ENCODE measurements at places on chromosomes 7 and 10. TPM values are rescaled to one million over a fixed set of nuclear protein-coding genes. Genes with fewer than 3 reads are reported as not detected.
A peak's percentile ranks its signal among the peaks of the same experiment; 100 is the strongest.

DNA sequence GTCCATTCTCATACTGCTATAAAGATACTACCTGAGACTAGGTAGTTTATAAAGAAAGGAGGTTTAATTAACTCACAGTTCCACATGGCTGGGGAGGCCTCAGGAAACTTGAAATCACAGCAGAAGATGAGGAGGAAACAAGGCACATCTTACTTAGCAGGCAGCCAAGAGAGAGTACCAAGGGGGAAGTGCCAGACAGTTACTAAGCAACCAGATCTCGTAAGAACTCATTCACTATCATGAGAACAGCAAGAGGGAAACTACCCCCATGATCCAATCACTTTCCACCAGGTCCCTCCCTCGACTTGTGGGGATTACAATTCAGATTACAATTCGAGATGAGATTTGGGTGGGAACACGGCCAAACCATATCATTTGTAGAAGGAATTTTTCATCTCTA lies 36.3 kb downstream of the NHLRC2 start:
- no peak for DNase-seq

- DNase-seq: no peak
Observed at GRCh38 chr7:66880053-66880452, 41.0 kb upstream of the TMEM248 start.

GRCh38 chr7:136509466-136509865 lies 359.0 kb upstream of the CHRM2 start:
- no peak for DNase-seq

DNA sequence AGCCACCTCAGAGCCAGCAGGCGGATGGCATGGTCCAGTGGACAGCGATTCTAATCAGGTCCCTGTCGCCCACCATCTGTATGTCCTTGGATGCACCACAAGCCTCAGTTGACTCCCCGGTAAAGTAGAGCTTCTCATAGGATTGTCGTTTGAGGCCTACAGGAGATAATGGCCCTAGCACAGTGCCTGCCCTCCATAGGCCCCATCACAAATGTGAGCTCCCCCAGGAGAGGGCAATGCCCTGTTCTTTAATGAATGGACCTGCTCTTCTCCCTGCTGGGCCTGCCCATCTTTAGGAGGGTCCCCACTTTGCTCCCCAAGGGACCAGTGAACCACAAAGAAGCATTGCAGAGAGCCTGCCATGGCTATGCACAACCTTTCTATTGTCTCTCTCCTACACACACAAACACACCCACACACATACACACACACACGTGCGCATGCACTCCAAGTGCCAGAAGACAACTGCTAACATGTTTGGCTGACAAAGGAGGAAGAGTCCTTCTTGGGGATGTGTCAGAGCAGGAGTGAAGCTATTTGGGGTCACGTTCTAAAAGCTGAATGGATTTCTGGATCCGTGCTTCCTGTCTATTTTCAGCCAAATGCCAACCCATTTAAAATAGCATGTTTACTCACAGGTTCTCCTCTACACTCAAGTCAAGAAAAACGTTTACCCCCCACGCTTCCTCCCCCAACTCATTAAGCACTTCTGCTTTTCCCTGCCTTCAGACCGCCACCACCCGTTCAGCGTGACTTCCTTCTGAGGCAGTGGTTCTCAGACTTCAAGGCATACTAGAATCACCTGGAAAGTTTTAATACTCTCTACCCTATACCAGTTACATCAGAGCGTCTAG lies 196.1 kb downstream of the GRID1 start:
- no peak for DNase-seq

GRCh38 chr10:132447446-132448247 lies 50.6 kb downstream of the PWWP2B start:
- peak; percentile 44 for DNase-seq

- DNase-seq: peak; percentile 40
Observed at GRCh38 chr7:33981226-33981625, 75.9 kb downstream of the BMPER start.

The PILRA gene
- not detected for total RNA-seq

The PHKG1 gene
- 0.38 TPM for total RNA-seq

The ADAP1 gene
- 0.57 TPM for total RNA-seq

The ELAPOR2 gene
- total RNA-seq: 5.7 TPM
